Stimulated activated effector memory CD8-positive, alpha-beta T cell treated with anti-CD3 and anti-CD28 coated beads, Interleukin-12 subunit alpha, Interleukin-12 subunit beta, amount 100 ng/mL, for 72 hours (primary cell): ENCODE measurements at places on chromosomes 7 and 10.
A peak's percentile ranks its signal among the peaks of the same experiment; 100 is the strongest.

GRCh38 chr10:70212879-70213278 lies 20.4 kb downstream of the PPA1 start:
- DNase-seq: no peak

DNA sequence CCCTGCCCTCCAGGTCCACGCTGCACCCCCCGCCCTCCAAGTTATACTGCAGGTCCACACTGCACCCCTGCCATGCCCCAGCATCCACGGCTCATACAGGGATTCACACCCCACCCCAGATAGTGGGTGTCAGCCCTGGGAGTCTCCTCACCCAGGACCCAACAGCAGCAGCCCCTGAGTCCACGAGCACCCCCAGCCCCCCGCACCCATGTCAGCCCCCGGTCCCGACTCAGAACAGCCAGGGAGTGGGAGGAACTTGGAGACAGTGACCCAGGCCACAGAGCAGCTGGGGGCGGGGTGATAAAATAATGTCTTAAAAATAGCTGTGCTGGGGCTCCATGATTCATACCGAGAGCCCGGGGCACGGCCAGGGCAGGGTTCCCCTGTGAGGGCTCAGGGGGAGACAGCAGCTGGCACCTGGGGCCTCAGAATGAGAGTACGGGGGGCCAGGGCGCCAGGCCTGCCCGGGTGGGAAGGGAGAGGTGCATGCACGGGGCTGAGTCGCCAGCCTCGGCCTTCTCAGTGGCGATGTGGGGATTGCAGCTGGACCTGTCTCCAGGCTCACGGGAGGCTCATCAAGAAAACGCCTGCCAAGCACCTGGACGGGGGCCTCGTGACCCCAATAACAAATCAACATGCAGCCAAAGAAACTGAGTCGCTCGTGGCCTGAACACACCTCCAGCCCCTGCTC lies 29.8 kb downstream of the ADAP1 start:
- DNase-seq: peak; percentile 60

- DNase-seq: no peak
Measured at GRCh38 chr7:147756300-147756699, 834.3 kb upstream of the C7orf33 start.

DNA sequence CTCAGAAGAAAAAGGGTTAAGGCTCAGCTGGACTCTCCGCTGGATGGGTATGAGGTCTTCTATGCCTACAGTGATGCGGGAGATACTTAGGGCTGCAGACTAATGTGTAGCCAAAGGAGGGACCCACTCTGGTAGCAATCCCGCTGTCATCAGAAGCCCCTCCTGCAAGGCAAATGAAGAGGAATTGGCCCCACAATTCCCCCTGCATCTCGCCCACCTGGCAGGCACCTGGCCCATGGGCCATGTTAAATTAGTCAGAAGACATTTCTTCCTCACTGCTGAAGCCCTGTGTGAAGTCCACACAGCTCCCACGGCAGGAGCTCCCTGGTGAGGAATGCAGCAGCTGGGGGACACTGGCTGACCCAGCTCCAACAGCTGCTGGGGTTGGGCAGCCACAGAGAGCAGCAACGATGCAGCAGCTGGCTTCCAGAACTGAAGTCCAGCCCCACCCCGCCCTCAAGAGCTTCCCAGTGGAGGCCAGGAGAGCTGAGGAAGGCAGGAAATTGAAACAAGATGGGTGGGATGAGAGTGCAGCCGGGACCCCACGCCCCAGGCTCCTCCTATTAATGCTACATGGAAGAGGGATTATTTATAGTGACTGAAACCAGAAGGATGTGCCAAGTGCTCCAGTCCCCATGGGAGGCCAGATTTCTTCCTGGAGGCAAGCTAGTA lies 5.5 kb downstream of the VSTM4 start:
- DNase-seq: peak; percentile 18

DNA sequence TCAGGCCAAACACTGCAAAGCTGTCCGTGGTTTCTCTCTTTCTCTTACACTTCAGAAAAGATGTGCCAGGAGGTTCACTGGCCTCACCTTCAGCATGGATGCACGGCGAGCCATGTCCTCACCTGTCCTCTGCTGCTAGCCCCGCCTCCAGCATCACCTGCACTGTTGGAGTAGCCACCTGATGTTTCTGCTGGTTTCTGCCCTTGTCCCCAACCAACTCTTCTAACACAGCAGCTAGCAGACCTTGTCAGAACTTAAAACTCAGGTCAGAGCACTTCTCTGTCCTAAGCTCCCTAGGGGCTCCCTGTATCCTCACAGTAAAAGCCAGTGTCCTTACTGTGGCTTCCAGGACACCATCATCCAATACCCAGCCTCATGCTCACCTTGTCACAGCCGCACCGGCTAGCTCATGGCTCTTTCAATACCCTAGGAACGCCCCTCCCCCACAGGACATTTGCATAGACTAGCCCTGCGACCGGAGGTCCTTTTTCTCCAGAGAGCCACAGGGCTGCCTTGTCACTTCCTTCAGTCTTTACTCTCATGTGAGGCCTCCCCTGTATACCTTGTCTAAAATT lies 15.2 kb downstream of the PALD1 start:
- no peak for DNase-seq

DNA sequence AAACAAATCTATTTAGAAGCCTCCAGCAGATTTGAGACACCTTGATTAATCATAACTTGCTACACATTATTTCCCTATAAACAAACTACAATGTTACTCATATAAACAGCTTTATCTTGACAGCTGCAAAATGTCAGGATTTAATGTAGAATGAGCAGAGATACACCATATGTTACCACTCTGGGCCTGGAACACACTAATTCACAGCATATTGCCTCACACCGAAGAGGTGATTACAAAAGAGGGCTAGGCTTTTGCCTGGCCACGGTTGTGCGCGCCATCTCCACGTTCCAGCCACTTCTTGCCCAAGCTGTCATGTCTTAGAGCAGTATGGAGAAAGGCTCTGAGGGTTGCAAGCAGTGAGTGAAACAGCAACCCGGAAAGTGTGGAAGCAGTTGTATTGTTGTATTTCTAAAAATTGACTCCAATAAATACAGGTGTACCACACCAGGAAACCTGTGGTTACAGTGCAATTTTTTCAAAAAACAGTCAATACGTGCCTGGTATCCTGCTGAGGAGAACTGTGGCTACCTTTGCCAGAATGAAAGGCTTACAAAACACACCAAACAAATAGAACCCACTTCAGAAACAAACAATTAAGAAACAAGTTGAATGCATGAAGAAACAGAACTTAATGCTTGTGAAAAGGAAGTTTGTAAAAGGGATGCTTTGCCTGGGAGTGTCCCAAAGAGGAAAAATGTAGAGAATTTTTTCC lies 498.1 kb downstream of the PLXNA4 start:
- DNase-seq: no peak

DNA sequence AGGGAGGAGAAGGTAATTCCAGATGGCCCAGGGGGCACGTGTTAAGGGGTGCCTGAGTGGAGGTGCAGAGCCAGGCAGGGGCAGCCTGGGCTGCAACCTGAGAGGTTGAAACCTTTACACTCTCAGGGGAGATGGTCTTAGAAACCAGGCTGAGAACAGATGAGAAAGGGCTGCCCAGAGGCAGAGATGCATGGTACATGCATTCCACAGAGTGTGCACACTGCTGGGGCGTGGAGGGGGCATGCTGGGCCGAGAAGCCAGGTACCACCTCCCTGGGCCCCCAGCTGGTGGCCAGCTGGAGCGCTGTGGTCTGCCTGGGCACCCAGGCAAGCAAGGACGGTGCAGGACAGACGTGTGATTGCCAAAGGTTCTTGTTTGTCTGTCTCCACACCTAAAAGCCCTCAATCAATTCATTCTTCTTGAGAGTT lies 14.1 kb upstream of the CSGALNACT2 start:
- no peak for DNase-seq

DNA sequence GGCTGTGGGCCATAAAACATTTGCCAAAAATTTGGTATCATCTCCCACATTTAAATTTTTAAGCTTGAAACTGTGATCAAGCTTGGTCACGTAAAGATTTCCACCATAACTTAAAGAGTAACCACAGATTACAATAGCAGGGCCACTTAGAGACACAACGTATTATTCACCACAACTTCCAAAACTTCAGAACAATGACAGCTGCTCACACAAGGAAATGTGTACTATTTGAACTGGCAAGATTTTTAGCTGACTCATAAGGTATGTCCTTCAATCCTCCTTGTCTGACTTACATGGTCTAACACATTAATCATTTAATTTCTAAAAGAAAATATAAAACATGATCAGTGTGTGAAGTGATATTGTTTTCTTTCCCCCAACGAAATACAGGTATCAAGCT lies 234.5 kb downstream of the PARD3 start:
- no peak for DNase-seq

DNA sequence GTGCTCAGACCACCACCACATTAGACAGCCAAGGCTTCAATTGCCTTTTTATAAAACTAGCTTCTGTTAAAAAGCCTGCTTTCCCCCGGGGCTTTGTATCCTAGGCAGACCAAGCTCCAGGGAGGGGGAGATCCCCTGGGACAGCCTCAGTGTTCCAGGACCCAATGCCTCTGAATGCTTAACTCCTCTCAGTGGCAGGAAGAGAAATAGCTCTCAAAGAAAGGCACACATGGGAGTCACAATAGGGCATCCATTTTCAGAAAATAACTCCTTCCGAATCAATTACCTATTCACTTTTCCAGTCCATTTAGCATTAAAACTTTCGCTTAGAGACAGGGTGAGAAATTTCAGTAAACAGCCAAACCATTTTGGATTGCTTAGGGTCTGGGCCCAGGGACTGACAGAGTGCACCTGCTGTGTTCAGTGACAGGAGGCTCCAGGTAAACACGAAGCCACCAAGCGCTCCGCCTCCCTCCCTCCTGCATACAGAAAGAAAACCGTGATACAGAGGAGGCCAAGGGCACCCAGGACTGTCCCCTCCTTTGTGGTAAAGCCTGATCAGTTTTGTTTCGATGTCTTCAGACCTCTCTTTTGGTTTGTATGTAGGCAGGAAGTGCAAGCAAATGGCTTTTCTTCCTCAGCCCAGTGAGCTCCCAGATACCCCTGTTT lies 599.7 kb downstream of the KCNMA1 start:
- no peak for DNase-seq

GRCh38 chr10:133401981-133402725 lies 8.2 kb downstream of the MTG1 start:
- peak; percentile 43 for DNase-seq

DNA sequence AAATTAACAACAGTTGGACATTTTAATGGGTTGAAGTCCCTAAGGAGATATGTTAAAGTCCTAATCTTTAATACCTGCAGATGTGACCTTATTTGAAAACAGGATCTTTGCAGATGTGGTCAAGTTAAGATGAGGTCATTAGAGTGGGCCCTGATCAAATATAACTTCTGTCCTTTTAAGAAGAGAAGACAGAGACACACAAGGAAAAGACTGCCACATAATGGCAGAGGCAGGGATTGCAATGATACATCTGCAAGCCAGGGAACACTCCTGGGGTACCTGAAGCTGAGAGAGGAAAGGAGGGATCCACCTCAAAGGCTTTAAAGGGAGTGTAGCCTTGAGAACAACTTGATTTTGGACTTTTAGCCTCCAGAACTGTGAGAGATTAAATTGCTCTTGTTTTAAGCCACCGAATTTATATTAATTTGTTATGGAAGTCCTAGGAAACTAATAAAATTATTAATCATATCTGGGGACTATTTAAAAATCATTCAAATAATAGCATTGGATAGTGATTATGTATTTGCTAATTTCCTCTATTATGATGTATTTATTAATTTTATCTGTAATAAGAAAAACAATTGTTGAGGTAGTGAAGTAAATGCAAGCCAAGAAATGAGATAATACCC lies 700.0 kb upstream of the PCDH15 start:
- DNase-seq: no peak

GRCh38 chr7:26278770-26279169 lies 12.9 kb upstream of the SNX10 start:
- no peak for DNase-seq

GRCh38 chr10:14593806-14594205 lies 180.9 kb downstream of the FAM107B start:
- DNase-seq: no peak

DNA sequence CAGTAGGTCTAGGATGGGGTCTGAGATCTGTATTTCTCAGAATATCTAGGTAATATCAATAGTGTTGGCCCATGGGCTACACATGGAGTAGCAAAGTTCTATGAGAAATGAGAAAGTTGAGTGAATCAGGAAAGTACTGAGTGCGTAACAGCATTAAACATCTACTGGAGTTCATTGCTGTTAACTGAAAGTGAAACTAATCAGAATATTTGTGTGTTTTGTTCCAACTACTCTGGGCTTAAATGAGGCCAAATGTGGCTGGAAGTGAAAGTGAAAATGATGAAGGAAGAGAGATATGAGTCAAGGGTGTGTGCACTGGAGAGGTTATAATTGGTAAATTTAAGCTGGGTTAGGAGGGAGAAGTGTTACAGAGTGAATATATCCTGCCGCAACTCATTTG lies 46.5 kb downstream of the TMEM106B start:
- DNase-seq: no peak

- no peak for DNase-seq
Measured at GRCh38 chr10:20898866-20899535, 1.9 kb upstream of the NEBL start.

- peak; percentile 72 for DNase-seq
Measured at GRCh38 chr10:3622845-3623621, 162.0 kb downstream of the KLF6 start.

DNA sequence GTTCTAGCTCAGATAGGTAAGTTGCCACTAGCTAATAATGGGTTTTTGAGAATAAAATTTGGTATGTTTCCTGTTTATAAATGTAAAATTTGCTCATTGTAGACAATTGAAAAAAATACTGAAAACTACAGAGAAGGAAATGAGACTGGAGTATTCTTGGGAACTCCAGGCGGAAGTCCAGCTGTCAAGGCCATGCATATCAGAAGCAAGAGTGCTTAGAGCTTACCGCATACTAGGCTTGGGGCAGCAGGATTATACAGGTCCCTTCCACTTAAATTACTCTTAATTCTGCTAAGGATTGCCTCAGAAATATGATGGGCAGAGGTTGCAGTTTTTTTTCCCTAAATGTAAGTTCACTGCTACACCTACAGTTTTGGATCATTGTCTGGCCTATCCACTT lies 26.6 kb downstream of the UMAD1 start:
- no peak for DNase-seq

- DNase-seq: no peak
Measured at GRCh38 chr7:83494683-83495082, 154.3 kb downstream of the SEMA3E start.

- no peak for DNase-seq
Measured at GRCh38 chr10:53886325-53887300, 914.4 kb downstream of the PCDH15 start.

GRCh38 chr10:81104494-81104893 lies 566.8 kb downstream of the SH2D4B start:
- DNase-seq: no peak

- no peak for DNase-seq
Measured at GRCh38 chr7:142827951-142828500, 26.9 kb upstream of the EPHB6 start.

DNA sequence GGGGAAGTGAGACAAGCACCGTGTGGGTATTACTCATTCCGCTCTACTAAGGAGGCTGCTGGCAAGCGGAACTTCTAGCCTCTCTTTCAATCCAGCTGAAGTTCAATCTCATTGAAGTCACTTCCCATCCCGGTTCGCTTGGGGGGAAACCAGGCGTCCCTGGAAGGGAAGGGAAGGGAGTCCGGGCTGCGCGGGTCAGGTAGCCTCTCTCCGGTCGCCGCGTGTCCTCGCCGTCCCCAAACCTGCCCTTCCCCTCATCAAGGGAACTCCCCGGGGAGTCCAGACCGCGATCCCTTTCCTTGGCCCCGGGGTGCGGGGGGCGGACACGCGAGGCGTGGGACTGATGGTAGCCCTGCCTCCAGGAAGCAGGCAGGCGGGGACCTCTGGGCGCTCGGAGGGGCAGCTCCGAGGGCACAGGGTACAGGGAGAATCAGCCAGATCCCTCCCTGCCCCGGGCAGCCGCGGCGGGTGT lies 598 bp upstream of the ZEB1 start:
- DNase-seq: peak; percentile 66
